Stimulated activated CD4-positive, alpha-beta T cell treated with anti-CD3 and anti-CD28 coated beads, Interleukin-2, amount 100 ng/mL, for 24 hours (primary cell): ENCODE measurements at places on chromosomes 5 and 9.

- no peak for DNase-seq
Observed at GRCh38 chr5:126514558-126515141, 80.4 kb downstream of the ALDH7A1 start.

DNA sequence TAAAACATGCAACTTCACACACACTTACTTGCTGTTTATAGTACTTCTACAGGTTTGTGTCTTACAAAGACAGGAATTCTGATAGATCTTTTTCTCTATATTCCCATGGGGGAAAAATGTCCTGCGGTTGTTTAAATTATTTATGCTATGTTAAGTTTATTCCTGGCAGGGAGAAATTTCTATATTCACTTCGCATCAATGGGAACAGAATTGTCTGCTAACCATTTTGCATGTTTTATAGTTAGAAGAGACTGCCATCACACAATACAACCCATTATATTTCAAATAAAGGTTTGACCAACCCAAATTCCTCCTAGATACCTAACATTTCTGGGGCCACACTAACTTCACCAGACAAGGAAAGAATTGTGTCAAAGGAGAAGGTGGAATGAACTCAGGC lies 110.0 kb upstream of the PRR16 start:
- no peak for DNase-seq

GRCh38 chr9:95185956-95186355 lies 131.6 kb downstream of the FANCC start:
- no peak for DNase-seq

DNA sequence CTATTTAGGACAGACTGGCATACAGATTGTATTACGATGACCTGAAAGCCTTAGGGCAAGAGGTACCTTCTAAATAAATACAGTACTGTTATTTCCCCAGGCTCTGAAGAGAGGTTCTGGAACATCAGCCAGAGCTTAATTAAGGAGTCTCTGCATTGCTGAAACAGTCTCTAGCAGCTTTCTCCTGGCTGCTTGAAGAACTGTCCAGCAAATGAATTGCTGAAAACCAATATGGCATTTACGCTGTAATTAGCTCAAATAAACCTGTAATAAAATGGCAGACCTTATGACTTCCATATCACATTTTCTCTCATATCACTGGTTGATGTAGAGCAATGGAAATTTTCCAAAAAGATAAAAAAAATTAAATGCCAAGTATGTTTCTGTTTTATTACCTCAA lies 636.3 kb downstream of the GABRG2 start:
- DNase-seq, result no peak

DNA sequence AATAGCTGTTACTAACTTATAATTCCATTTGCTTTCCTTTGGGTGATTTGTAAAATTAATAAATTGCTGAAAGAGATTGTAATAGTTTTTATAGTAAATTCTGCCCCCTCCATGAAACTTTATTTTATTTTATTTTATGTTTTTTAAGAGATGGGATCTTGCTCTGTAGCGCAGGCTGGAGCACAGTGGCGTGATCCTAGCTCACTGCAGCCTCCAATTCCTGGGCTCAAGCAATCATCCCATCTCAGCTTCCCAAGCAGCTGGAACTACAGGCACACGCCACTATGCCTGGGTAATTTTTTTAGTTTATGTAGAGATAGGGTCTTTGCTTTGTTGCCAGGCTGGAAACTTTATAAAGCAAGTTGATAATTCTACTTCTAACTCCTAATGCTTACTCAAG lies 395 bp downstream of the IL33 start:
- DNase-seq, result no peak

DNA sequence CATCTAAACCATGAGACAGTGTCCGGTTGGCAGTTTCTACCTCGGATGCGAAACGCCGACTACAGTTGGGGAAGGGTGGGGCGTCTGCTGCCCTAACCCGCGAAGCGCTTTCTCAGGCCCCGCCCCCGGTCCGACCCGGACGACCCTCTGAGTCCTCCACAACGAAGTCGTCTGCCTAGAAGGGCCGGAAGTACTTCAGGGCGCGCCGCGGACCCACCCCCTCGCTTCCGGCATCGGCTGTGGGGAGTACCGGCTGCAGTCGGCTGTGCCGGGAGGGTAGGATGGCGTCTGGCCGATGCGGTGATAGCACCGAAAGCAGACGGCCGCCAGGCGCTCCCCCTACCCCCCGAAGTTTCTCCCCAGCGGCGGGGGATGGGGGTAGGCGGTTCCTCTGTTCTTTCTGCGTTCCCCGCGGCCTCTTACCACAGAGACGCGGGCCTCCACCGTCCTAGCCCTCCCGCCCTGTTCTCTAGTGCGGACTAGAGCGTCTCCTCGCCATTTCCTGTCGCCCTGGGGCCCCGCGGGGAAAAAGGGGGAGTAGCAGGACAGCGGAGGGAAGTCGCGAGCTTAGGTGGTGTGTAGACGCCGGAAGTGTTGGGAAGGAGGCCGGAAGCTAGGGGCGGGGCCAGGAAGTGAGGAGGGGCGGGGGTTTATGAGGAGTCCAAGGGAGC lies at the start of gene TRIM41:
TRIM41 (plus strand) TSS at position 224 of the 671 bp plus-strand sequence. CDS start 719 bp downstream, outside the sequence.
- DNase-seq, result peak; percentile 98

- DNase-seq, result no peak
Observed at GRCh38 chr5:27437594-27438200, 399.3 kb upstream of the CDH9 start.

DNA sequence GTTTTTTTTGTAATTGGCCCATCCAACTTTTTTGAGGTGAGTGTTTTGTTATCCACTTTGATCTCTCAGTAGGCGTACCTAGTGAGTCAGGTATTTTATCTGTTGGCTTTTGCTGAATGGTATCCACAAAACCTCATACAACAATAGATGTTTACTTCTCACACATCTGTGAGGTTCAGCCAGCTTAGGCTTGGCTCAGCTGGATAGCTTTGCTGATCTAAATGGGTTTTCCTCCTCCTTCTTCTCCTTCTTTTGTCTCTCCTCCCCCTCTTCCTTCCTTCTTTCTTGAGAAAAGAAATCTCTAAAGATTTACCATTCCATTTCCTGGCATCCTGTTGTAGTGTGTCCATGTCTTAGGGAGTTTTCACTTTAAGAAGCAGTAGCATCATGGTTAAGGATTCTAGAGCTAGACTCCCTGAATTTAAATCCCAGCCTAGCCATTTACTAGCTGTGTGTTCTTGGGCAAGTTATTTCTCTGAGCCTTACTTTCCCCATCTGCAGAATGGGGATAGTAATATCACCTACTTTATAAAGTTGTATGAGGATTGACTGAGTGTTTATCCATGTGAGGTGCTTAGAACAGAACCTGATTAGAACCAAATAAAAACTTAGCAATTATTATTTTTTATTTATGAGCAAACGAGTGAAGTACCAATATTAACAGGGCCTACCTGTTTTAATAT lies 126.3 kb downstream of the ARHGAP26 start:
- no peak for DNase-seq

- no peak for DNase-seq
Observed at GRCh38 chr5:127094161-127094814, 21.0 kb upstream of the C5orf63 start.

DNA sequence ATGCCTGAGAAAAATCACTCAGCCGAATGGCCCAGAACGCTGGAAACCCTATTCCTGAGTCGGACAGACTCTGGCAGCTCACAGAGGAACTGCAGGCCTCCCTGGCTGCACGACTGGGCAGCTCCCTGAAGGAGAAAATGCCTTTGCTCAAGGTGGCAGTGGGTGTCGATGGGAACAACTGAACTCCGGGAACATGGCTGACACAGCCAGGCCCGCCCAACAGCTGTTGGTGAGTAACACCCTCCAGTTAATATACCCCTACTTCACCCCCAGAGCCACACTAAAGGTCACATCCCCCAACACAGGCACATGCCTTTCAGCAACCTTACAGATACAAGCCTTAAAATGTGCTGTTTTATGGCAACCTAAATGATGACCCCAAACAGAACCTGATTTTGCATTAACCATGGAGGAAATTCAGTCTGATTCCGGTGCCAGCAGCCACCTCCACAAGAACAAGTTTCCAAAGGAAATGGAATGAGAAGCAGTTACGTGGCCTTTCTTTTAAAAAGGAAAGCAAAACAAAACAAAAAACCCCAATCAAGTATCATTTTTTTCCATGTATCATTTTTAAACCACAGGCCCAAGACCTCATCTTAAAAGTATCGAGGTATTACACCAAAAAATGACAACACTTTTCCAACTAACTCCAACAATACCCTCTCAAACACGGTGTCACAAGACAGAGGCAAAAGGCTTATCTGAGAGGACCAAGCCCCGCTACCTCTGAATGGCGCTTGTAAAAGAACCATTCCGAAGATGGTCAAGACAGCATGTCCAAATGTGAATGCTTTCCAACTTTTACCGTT lies 3.1 kb downstream of the KLF9 start:
- DNase-seq, result peak; percentile 54

- DNase-seq, result no peak
Observed at GRCh38 chr5:133333326-133334150, 278.8 kb downstream of the FSTL4 start.

GRCh38 chr5:144596517-144596916 lies 425.8 kb downstream of the KCTD16 start:
- DNase-seq, result no peak

- no peak for DNase-seq
Observed at GRCh38 chr5:159971931-159972461, 36.9 kb upstream of the TTC1 start.

- DNase-seq, result no peak
Observed at GRCh38 chr5:127907907-127908306, 175.7 kb upstream of the SLC12A2 start.

- DNase-seq, result no peak
Observed at GRCh38 chr5:116145416-116145815, 60.6 kb downstream of the COMMD10 start.

DNA sequence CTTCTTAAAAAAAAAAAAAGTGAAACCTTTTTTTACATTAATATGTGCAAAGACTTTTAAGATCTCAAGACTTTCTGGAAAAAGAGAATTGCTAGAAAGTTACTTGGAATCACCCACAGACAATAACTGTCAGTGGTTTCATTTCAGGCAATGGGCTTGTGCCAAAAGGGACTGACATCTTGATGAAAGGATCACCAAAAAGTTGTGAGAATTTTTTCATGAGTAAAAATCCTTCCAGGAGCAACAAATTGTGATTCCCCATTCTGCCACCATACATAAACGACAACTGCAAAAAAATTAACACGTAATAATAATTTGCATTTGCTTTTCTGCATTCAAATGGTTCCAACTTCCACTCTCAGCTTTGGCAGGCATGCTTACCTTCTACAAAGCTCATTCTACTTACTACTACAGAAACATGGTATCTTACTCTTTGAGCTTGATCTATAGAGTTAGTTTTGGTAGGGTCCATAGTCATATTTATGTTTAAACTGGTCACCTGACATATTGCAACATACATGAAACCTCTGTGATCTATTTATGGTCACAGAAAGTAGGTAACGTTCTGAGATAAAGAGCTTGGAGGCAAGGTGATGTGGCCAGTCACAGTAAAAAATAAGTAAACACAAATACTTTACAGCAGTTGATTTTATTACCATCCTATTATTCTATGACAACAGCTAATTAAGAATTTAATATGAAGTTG lies 3.0 kb downstream of the NREP start:
- no peak for DNase-seq

- no peak for DNase-seq
Observed at GRCh38 chr5:147751156-147751830, 31.2 kb downstream of the JAKMIP2 start.

DNA sequence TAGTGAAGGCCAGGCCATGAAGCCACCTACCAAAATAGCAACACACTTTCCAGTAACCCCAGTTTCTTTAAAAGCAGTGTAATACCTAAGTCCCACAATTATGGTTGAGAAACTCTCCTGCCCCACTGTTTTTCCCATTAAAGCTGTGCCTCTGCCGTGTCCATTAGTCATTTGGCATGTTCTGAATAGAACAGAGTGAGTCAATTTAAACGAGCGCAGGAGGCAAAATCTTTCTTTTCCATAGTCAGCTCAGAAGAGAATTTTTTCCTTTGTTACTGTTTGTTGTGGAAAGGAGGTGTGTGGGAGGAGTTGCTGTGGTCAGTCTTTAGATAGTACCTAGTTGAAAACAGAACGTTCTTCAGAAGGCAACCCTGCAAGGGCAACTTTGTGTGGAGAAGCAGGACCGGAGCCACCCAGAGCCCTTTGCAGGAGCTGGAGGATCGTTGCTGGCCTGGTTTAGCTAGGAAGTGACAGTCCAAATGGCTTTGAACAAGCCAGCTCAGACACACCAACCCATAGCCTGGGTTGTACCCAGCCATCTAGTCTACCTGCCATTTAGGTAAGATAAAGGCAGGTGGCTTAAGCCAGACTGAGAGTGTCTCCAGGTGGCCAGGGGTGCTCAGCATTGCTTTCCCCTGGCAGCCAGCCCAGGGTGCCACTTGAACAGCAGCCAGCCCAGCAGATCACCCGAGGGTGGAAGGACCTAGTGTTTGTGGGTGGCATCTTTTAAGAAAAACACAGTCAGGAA lies 30.4 kb downstream of the GADD45G start:
- DNase-seq, result no peak

GRCh38 chr5:57859626-57860025 lies 377.0 kb upstream of the ACTBL2 start:
- DNase-seq, result no peak

GRCh38 chr5:78597068-78597973 lies 51.3 kb downstream of the LHFPL2 start:
- DNase-seq, result no peak

DNA sequence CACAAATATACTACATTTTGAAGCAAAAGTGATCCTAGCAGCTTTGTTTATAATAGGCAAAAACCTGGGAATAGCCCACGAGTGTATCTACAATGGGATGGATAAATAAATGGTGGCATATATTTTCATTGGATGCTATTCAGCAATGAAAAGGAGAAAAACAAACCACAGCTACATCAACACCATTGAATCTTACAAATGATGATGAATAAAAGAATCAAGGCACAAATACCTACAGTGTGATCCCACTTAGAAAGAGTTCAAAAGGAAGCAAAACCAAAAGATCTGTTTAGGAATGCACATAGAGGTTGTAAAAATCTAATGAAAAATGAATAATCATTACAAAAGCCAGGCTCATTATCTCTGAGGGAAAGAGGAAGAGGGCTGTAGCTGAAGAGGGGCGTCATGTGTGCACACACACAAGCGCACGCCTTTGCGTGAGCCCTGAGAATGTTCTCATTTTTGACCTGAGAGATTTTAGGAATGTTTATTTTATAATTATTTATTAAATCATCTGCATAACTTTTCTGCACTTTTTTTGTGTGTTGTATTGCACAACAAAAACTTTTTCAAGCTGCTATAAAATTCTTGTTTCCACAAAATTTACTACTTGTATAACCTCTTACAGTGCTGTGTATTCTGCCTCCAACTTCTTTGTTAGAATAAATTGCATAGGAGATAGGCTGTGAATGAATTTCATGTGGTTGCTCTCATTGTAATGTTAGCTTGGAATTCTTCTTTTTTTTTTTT lies 5.9 kb upstream of the RHOBTB3 start:
- DNase-seq, result no peak

- DNase-seq, result no peak
Observed at GRCh38 chr9:21450733-21451394, 10.6 kb downstream of the IFNA1 start.

GRCh38 chr5:14687023-14687665 lies 22.6 kb downstream of the OTULIN start:
- DNase-seq, result no peak
